Stomach (tissue), 19 donors: ENCODE measurements at places on chromosomes 1 and 21. TPM values are rescaled to one million over a fixed set of nuclear protein-coding genes. Genes with fewer than 3 reads are reported as not detected.

DNA sequence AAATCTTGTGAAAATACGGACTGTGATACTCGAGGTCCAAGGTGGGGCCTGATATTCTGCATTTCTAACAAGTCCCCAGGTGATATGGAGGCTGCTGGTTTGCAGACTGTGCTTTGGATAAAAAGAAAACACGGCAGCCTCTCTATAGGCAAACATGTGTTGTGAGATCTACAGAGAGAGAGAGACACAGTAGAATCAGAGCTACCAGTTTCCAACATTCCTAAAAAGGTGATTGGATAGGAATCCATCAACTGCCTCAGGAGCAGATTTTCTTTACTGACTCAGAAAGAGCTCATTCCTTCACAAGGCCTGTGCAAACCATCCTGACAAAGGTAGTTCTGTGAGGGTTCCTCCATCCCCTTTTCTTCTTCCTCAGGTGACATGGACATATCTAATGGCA, 651.6 kb upstream of the CAMK1G start:
- no peaks in the 10 kb centered on the region for H3K27me3 ChIP-seq
- H3K4me3 ChIP-seq = no peak overlapping the region
- no peak overlapping the region for H3K27ac ChIP-seq
- DNase-seq = no peak

DNA sequence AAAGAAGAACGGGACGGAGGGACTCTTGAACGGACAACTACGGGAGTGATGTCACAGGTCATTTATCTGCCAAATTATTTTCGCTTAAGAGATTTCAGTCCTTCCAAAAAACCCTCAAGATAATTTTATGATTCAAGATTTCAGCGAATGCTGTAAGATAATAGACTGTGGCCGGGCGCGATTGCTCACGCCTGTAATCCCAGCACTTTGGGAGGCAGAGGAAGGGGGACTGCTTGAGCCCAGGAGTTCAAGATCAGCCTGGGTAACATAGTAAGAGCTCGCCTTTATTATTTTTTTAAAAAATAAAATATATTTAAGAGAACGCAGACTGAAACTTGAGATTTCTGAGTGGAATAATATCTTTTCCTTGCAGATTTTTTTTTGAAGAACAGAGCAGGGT, 609 bp downstream of the RWDD2B start:
- H3K36me3 ChIP-seq = no peaks in the 10 kb centered on the region
- peaks cover 12% of the 10 kb centered on the region for H3K4me1 ChIP-seq
- H3K27ac ChIP-seq = peak overlapping the region; percentile 85
- H3K27me3 ChIP-seq = no peaks in the 10 kb centered on the region
- DNase-seq = no peak

DNA sequence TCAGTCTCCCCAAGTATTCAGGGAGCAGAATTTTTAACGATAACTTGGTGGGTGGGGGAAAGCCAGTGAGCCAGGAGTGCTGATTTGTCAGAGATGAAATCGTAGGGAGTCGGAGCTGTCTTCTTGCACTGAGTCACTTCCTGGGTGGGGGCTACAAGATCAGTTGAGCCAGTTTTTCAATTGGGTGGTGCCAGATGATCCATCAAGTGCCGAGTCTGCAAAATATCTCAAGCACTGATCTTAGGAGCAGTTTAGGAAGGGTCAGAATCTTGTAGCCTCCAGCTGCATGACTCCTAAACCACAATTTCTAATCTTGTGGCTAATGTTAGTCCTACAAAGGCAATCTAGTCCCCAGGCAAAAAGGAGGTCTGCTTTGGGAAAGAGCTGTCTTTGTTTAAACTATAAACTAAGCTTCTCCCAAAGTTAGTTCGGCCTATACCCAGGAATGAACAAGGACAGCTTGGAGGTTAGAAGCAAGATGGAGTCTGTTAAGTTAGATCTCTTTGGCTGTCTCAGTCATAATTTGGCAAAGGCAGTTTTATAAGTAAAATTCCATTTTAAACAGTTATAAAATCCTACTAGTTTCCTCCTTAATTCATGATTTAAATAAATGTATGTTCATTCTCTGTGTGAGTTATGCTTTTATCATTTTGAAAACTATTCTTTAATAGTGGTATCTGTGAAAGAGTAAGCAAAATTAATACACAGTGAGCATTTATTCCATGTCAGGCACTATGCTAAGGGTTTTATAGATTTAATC, 51.7 kb downstream of the SLC16A1 start:
- H3K36me3 ChIP-seq = no peaks in the 10 kb centered on the region
- H3K4me1 ChIP-seq = peaks cover 15% of the 10 kb centered on the region
- no peaks in the 10 kb centered on the region for H3K27me3 ChIP-seq

GRCh38 chr21:37565530-37566223, 199.1 kb downstream of the DYRK1A start:
- H3K4me1 ChIP-seq = peaks cover 7% of the 10 kb centered on the region
- no peaks in the 10 kb centered on the region for H3K27me3 ChIP-seq
- H3K4me3 ChIP-seq = no peak overlapping the region
- H3K36me3 ChIP-seq = no peaks in the 10 kb centered on the region

PDPN gene
- 37.4 TPM for total RNA-seq

DNA sequence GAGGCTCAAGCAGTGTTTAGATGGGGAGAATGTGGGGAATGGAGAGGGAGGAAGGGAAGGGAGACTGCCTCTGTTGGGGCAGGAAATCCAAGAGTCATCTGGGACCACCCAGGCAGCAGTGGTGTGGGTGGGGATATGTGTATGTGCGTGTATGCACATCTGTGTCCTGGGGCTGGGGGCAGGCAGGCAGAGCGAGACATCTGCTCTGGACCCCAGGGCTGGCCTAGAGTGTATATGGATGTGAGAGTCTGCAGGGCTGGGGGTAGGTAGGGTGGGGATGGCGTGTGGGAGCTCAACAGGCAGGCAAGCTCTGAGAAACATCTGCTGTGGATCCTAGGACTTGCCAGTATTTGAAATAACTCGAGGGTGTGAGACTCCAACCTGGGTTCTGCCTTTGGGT, 3.5 kb downstream of the PTCH2 start:
- no peak overlapping the region for H3K27ac ChIP-seq
- peaks cover 8% of the 10 kb centered on the region for H3K27me3 ChIP-seq
- DNase-seq = peak; percentile 66
- no peak overlapping the region for H3K4me3 ChIP-seq
- H3K4me1 ChIP-seq = peaks cover 15% of the 10 kb centered on the region

FMOD gene
- total RNA-seq = 54.9 TPM

DNA sequence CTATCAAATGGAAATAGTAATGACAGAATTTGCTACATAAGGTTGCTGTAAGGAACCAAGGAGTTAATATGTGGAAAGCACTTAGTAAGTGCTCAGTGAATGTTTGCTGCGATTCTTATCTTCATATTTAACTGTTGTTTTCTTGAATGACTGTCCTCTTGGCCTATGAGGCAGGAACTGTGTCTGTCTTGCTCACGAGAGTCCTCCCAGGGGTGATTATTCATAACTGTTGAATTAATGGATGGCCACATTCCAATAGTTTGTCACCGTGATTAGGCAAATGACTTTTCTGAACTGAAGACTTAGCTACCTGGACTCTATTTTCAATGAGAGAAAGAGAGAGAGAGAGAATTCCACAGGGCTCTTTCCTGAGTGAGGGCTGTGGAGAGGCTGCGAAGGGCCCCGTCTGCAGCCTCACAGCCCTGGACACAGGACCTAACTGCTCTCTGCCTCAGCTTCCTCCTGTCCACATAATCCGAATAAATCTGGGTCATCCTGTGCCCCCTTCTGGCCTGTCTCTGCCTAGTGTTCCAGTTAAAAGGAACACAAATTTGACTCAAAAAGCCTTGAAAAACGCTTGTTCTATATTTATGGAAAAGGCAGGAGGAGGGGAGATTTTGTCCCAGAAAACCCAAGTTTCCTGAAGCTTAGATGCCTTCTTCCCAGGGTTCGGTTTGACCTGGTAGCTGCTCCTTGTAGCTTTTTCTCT, 8.5 kb downstream of the EDN2 start:
- H3K4me1 ChIP-seq = peaks cover 52% of the 10 kb centered on the region
- no peak for DNase-seq
- H3K36me3 ChIP-seq = no peaks in the 10 kb centered on the region
- H3K27me3 ChIP-seq = no peaks in the 10 kb centered on the region

GRCh38 chr1:6004412-6005123, 12.3 kb upstream of the NPHP4 start:
- no peaks in the 10 kb centered on the region for H3K27me3 ChIP-seq
- H3K4me1 ChIP-seq = no peaks in the 10 kb centered on the region
- H3K27ac ChIP-seq = no peak overlapping the region
- no peaks in the 10 kb centered on the region for H3K36me3 ChIP-seq

GRCh38 chr21:39390212-39390765, 41.4 kb upstream of the HMGN1 start:
- H3K36me3 ChIP-seq = peaks cover 21% of the 10 kb centered on the region
- no peak overlapping the region for H3K27ac ChIP-seq
- peaks cover 36% of the 10 kb centered on the region for H3K4me1 ChIP-seq
- no peak overlapping the region for H3K4me3 ChIP-seq
- no peak for DNase-seq

- DNase-seq = no peak
- H3K27me3 ChIP-seq = no peaks in the 10 kb centered on the region
- no peaks in the 10 kb centered on the region for H3K36me3 ChIP-seq
- peak overlapping the region; percentile 82 for H3K27ac ChIP-seq
- peaks cover 16% of the 10 kb centered on the region for H3K4me1 ChIP-seq
- H3K4me3 ChIP-seq = peak overlapping the region; percentile 71
Measured at GRCh38 chr1:34865573-34865972, 6.0 kb upstream of the SMIM12 start.

- H3K27me3 ChIP-seq = no peaks in the 10 kb centered on the region
- no peaks in the 10 kb centered on the region for H3K4me1 ChIP-seq
- no peak for DNase-seq
Measured at GRCh38 chr1:99171184-99171813, 93.0 kb upstream of the PLPPR4 start.

DNA sequence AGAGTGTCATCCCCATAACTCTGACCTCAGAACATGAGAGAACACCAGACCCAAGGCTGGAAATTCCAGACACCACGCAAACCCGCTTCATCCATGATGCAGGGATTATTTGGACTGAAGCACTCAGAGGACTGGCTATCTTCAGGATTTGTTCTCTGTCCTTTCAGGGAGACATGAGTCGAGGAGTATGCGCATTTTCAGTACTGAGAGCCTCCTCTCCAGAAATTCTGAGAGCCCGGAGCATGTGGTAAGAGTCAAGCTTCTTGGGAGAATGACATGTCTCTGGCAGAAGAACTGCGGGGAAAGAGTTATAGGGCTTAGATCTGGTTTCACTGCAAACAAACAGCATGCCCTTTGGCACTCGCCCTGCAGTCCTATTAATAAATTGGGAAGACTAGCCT, 6.9 kb downstream of the LAX1 start:
- H3K36me3 ChIP-seq = peaks cover 3% of the 10 kb centered on the region
- no peak for DNase-seq
- H3K27ac ChIP-seq = peak overlapping the region; percentile 41
- peaks cover 24% of the 10 kb centered on the region for H3K4me1 ChIP-seq
